Subcutaneous preadipocyte (primary cell): ENCODE measurements at places on chromosomes 5 and 9. TPM values are rescaled to one million over a fixed set of nuclear protein-coding genes. Genes with fewer than 3 reads are reported as not detected.

ACOT12 gene
- not detected in 2 replicates for total RNA-seq

ARHGEF37 gene
- not detected in 2 replicates for total RNA-seq

SAXO1 gene
- total RNA-seq, result not detected in 2 replicates

PRR7 gene
- total RNA-seq, result 26.1 and 33.8 TPM in 2 replicates

NUTM2G gene
- not detected in 2 replicates for total RNA-seq
